ENCODE measurements at places on chromosomes 6 and 20.

DNA sequence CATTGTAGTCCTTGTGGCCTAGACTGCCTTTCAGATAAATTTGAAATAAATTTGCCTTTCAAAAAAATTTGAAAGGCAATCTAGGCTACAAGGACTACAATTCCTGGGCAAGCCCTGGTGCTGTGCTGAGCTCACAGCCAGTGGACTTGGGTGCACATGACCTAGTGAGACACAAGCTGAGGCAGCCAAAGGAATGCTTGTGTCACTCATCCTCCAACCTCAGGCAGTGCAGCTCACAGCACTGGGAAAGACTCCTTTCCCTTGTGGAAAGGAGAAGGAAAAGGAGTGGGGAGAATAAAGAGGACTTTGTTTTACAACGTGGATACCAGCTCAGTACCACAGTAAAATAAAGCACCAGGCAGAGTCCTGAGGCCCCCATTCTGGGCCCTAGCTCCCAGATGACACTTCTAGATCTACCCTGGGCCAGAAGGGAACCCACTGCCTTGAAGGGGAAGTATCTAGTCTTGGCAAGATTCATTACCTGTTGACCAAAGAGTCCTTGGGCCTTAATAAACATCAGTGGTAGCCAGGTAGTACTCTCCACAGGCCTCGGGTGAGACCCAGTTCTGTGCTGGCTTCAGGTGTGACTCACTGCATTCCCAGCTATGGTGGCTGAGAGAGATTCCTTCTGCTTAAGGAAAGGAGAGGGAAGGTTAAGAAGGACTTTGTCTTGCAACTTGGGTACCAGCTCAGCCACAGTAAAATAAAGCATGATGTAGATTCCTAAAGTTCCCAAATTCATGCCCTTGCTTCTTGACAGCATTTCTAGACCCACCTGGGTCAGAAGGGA is 659.7 kb upstream of the FLRT3 start:
- no peak for DNase-seq

DNA sequence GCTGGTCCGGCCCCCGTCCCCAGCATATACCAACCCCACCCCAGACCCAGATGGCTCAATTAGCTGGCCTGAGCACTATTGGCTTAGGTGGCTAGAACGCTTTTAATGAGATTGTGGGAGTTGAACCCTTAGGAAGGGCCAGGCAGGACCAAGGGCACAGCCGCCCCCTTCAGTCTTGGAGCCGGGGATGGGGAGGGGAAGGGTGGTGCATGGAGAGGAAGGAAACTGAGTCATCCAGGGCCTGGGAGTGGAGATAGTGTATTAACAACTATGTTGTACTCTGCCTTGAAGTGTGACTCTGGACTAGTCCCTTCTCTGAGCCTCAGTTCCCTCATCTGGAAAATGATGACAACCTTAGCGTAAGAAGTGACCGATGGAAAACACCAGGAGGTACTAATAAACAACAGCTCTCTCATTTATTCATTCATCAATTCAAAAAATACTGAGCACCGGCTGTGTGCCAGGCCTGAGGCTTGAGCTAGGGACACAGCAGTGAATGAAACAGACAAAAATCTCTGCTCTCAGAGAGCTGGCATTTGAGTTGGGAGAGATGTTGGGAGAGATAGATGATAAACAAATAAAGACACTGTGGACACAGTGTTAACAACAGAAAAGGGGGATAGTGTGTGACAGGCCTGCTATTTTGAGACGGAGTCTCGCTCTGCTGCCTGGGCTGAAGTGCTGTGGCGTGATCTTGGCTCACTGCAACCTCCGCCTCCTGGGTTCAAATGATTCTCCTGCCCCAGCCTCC is 11.5 kb downstream of the PEDS1 start:
- no peak for DNase-seq

- no peak for DNase-seq
Measured at GRCh38 chr20:833121-833449, 430 bp upstream of the FAM110A start.

DNA sequence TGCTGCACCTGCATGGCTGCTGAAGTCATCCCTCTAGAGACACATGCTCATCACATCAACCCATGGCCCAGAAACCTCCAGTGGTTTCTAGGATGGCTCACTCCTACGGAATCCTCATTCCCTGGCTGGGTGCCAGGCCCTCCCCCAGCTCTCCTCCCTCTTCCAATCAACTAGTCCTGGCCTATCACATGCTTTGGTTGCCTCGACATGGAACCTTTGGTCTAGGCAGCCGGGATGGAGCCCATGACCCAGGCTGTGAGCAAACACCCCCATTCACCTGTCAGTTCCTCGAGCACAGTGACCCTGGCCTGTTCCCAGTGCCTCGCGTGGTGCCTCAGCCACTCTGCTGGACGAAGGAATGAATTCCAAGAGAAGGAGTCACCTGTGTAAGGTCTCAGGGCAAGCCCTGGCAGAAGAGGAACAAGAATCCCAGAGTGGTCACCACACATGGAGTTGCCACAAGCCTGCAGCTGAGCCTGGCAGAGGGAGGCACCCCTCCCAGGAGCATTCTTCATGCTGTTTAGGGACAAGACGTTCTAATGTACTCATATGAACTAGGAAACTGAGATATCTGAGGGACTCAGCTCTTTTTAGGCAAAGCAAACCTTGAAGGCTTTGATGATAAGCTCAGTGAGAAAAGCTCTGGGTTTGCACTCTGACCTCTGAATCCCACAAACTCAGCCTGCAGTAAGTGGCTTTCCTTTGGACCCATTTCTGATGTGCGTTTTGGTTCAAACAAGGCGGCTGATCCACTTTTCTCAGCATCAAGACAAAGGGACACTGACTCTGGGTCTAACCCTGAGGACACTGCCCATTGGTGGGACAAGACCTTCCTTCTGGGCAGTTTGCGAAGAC is 40.2 kb downstream of the PPP1R3G start:
- no peak for DNase-seq

All from activated T-helper 1 cell treated with anti-CD3 and anti-CD28 coated beads, Interleukin-2, amount 50 U/mL, for 16 hours (primary cell).